ENCODE measurements at places on chromosomes 5 and 9. TPM values are rescaled to one million over a fixed set of nuclear protein-coding genes. Genes with fewer than 3 reads are reported as not detected.

- DNase-seq, result peak; percentile 19
Measured at GRCh38 chr5:115831163-115831768, 10.1 kb downstream of the ATG12 start.

- no peak for DNase-seq
Measured at GRCh38 chr5:491856-492155, 32.4 kb downstream of the SLC9A3 start.

- no peak for DNase-seq
Measured at GRCh38 chr9:107949061-107949460, 459.5 kb upstream of the KLF4 start.

- DNase-seq, result no peak
Measured at GRCh38 chr5:107322936-107323335, 347.8 kb downstream of the EFNA5 start.

GRCh38 chr5:102153003-102153759 is 142.9 kb downstream of the SLCO4C1 start:
- peak; percentile 1 for DNase-seq

GRCh38 chr9:134617246-134617645 is 24.4 kb upstream of the COL5A1 start:
- no peak for DNase-seq

- no peak for DNase-seq
Measured at GRCh38 chr5:129902816-129903215, 1.4 kb upstream of the CHSY3 start.

The TMEM174 gene
- not detected for total RNA-seq

The NRG2 gene
- total RNA-seq, result 0.48 TPM

The SNCAIP gene
- total RNA-seq, result under 0.01 TPM

The DOCK2 gene
- 0.78 TPM for total RNA-seq

The LRRC14B gene
- not detected for total RNA-seq

The PCDHA9 gene
- 0.83 TPM for total RNA-seq

The LRRC19 gene
- not detected for total RNA-seq

The RASEF gene
- 2.0 TPM for total RNA-seq

The STK32A gene
- total RNA-seq, result 2.7 TPM
